Inflammatory macrophage (primary cell): ENCODE measurements at places on chromosomes 13 and 19.

- DNase-seq, result no peak
These were observed 9.7 kb upstream of the MEF2B start for GRCh38 chr19:19179548-19180441.

- DNase-seq, result peak; percentile 53
These were observed at the start of gene CLEC11A for GRCh38 chr19:50723069-50723468. Gene CLEC11A, plus strand, starts transcription at chr19:50723364. Its CDS starts 162 bp downstream, at chr19:50723526.

GRCh38 chr13:51311957-51312520 lies 27.5 kb upstream of the SERPINE3 start:
- no peak for DNase-seq

DNA sequence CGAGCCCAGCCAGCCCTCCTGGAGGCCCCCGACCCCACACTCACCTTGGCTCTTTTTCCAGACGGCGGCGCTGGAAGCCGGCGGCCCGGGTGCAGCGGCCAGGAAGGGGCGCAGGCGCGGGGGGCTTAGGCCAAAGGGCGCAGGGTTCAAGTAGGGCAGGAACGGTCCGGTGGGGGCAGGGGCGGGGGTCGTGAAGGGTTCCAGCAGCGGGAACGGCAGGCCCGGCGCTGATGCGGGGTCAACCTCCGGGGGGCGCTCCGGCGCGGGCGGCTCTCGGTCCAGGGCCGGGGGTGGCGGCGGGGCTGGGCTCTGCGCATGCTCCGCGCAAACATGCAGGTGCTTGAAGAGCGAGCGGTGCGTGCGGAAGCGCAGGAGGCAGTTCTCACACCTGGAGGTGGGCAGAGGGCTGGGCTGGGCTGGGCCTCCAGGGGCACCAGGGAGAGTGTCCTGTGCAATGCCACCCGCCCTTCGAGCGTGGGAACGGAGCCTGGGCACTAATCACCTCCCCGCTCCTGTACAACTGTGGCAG lies 2.3 kb downstream of the ZNF414 start:
- DNase-seq, result no peak

- DNase-seq, result no peak
These were observed 5.8 kb upstream of the KMT5C start for GRCh38 chr19:55333870-55334269.

DNA sequence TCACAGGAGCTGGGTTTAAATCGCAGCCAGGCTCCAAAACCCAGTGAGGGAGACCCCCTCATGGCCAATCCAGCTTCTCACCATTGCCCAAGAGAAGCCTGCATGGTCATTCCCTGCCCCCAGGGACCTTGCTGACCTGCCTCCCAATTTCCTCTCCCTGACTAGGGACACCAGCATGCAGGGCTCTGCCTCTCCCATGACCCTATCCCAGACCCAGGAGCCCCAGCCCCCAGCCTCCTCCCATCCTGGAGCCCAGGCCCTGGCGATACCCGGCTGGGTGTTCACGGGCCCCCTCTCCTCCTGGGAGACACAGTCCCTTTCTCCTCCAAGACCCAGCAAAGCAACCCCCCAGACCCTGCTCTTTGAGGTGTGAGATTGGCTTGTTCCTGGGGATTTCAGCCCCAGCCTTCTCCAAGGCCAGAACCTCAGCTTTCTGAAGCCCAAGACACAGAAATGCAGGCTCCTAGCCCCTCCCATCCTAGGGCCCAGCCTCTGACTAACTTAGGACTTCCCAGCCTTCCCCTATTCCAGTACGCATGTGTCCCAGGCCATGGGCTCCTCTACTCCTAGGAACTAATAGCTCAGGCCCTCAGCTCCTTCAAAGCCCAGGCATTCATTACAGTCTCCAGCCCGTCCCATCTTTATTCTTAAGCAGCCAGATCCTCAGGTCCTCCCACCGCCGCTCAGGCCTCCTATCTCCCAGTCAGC lies 1.1 kb downstream of the GYS1 start:
- peak; percentile 72 for DNase-seq

DNA sequence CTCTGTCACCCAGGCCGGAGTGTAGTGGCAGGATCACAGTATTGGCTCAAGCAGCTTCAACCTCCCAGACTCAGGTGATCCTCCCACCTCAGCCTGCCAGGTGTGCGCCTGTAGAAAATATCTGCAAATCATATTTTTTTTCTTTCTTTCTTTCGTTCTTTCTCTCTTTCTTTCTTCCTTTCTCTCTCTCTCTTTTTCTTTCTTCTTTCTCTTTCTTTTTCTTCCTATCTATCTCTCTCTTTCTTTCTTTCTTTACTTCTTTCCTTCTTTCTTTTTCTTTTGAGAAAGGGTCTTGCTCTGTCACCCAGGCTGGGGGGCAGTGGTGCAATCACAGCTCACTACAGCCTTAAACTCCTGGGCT lies 16.3 kb upstream of the IGSF23 start:
- DNase-seq, result no peak

DNA sequence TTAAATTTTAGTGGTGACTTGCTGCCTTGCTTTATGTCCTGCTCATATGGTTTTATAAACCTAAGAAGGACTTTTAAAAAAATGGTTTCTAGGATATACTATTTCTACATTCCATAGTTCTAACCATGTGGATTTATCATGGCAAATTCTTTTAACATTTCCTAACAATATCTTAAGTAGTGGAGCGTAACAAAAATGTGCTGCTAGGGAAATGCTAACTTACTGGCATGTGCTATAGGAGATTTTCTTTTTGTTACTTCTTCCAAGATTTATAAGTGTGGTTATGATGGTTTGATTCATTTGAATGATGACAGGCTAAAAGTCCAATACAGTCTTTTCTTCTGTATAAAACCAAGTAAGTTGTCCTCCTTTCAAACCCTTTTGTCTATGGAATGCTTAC lies 713.7 kb downstream of the SLITRK1 start:
- DNase-seq, result no peak

- DNase-seq, result no peak
These were observed 25.7 kb upstream of the ZNF492 start for GRCh38 chr19:22608441-22608840.

GRCh38 chr13:104004572-104004971 lies 938.4 kb upstream of the SLC10A2 start:
- DNase-seq, result no peak

DNA sequence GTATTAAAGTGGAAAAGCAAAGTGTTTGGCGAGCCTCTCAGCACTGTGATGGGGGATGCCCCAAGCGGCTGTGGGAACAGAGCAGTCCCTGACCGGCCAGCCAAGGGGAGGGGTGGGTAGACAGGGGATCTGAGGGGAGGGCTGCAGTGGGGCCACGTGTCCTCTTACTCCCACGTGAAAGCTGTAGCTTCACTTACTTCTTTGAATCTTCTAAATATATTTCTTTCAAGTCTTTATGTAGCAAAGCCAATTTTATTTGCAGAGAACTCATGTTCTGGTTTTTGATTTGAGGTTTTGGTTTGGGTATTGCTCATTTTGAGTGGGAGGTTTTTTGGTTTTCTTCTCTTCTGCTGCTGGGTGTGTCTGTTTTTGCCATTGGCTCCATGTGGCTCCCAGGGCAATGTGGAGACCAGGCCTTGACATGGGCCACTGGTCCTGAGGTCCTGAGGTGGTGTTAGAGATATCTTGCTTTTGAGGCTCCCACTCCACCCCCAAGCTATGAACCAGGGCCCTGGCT lies 17.7 kb upstream of the OVOL3 start:
- no peak for DNase-seq

DNA sequence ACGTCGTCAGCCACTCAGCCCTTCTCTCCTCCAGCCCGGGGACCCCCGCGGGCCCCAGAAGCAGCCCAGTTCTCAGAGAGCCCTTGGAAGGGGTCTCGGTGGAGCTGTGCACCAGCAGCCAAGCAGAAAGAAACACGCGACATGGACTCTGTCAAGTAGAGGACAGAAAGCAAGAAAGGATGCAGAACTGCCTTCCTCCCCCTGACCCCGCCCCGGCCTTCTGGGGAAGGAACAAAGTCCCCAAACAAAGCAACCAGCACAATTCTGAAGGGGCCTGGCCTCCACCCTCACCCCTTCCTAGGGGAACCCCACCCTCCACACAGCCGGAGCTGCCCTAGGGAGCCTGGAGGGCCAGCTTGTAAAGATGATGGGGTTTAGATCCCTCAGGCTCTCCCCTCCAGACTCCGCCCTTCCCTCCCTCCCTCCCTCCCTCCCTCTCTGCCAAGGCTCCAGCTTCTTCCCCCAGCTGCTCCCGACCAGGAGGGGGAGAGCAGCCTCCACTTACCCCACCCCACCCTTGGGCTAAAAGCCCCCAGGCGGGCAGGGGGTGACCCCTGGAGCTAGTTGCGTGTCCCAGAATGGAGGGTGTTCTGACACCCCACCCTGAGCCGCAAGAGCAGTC lies 7.8 kb downstream of the LYL1 start:
- DNase-seq, result peak; percentile 32

DNA sequence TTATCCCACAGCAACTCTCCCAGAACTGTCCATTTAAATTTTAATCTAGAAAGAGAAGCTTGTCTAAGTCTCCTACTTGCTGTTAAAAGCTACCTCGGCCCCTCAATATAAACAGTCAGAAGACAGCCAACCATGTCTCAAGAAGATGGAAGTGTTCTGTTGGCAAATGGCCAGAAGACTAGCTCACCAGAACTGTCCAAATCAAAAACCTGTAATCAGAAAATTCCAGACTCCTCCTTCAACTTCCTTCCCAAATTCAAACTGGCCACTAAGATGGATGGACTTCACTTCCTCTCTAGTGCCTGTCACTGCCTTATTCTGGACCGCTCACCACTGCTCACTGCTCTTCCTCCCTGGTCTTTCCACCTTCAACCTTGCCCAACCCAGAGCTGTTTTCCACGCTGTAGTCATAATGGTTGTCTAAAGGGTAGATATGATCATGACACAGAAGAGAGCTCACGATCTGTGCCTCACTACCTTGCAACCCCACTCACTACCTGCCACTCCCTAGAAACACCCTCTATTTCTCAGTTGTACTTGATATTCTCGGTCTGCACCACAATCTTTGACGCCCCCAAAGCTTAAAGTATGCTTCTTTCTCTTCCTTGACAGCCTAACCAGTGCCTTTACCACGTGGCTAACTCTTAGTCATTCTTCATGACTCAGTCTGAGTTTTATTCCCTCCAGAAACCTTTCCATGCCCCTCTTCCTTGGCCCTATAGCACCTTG lies 9.2 kb downstream of the FGF14 start:
- no peak for DNase-seq

GRCh38 chr19:34402074-34402600 lies 2.1 kb upstream of the PDCD2L start:
- no peak for DNase-seq

DNA sequence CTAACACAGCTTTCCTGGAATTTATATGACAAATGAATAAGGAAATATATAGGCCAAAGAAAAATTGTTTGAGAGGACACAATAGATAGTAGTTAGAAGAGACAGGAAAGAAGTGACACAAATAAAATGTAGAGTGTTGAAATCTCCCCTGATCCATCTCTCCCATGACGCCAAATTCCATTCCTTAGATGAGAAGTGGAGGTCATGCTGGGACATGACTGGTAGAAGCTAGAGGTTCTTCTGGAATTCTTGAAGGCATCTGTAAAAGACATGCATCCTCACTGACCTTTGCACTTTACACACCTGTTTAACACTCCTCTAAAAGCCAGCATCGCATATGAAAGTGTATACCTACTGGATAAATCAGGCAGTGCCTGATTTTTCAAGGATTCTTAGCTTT lies 67.8 kb downstream of the DGKH start:
- DNase-seq, result no peak

DNA sequence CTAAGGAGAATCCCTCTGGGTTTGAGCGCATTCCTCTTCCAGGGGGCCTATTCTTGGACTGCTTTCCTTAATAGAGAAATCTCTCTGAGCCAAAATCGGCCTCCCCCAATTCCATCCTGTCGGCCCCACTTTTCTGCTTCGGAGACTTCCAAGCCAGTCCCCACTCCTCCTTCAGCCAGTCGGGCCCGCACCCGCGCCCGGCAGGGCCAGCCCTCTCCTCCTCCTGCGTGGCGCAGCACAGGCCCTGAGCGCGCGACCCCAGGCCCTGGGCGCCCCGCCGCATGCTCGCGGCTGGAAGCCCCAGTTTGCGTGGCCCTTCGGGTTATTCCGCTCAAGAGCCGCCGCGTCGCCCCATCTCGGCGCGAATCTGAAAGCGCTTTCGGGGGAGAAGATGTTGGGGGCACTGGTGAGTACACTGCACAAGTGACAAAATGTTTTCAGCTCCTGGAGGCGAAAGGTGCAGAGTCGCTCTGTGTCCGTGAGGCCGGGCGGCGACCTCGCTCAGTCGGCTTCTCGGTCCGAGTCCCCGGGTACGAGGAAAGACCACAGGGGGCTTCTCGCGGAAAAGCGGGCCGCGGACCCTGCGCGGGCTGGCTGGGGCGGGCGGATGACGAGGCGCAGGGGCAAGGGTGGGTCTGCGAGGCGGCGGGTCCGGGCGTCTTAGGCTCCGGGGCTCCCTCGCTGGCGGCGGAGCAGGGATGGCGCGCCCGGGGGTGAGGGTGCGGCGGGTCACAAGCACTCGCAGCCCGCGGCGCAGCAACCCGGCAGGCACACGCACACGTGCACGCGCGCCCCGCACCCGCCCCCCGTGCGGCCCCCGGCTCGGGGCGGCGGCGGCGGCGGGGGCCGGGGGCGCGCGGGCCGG lies at the start of gene IL17D:
IL17D (plus strand) TSS at position 785 of the 865 bp plus-strand sequence. CDS start 303 bp downstream, outside the sequence.
- no peak for DNase-seq

DNA sequence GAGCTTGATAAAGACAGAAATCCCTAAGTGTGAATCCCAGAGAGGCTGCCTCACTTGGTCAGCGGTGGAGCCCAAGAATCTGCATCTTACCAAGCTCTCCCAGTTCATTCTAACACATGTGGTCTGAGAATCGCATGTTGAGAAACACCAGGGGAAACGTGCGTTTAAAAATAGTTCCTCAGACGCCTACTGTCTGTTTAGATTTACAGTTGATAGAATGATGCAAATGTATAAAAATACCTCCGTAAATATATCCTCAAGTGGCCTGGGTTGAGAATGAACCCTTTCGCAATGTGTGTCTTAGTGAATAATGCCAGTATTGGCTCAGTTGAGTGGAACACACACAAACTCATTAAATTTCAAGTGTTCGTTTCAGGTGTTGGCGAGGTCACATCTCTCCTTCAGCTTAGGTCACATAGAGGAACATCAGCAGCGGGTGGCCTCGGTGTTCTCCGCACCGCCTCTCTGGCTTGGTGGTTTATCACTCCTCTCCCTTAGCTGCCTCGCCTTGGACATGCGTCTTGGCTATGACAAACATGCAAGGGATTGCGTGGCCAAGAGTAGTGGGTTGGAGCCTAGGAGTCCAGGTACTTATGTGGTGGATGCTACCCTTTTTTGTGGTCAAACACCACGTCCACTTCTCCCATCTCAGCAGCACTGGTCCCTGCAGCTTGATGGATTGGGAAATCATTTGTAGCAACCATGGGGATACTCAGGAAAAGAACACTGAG lies 117.6 kb upstream of the SPATA13 start:
- no peak for DNase-seq

- DNase-seq, result no peak
These were observed 34.8 kb upstream of the TMEM255B start for GRCh38 chr13:113724016-113724758.
